ENCODE measurements at places on chromosomes 16 and 17.
A peak's percentile ranks its signal among the peaks of the same experiment; 100 is the strongest.

DNA sequence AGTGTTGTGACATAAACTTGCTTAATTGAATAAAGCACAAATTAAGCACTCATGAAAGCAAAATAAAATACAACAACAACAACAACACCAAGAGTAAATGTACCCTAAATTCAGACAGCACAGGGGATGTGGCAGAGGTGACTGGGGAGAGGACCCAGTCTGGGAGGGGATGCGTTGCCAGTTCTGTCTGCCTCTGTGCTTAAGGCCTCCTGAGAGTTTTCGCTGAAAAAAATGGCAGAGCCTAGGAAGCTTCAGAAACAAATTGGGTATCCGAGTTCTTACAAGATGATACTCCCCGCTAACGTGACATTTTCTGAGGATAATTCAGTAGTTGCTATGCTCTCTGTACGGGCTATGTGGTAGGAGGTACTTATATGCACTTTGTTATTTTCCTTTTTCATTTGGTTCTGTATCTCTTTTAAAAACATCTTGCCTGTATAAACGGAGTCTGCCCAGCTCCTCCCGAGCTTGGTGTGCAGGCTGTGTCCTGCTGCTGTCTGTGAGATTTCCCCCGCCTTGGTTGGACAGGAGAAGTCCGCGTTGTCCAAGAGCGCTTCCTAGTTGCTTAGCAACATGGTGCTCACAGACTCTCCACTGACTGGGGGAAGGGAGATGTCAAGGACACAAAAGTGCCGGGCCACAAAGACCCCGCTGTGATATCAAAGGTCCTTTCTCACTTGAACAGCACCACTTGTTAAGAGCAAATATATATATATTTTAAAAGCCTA is 134.2 kb upstream of the CPHXL start:
- DNase-seq, result no peak

DNA sequence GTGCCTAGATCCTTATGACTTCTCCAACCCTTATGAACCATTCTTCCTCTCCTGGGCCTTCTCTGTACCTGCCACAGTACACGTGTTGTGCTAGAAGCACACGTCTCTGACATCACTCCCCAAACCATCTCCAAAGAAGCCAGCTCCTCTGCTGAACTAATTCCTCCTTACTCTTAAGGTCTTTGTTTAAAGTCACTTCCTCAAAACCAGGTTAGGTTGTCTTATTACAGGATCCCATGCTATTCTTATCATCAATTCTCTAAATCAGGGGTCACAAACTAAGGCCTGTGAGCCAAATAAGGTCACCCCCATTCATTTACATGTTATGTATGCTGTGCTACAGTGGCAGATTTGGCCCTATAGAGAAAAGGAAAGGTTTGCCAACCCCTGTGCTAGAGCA is 4.0 kb downstream of the SUPT6H start:
- no peak for DNase-seq

DNA sequence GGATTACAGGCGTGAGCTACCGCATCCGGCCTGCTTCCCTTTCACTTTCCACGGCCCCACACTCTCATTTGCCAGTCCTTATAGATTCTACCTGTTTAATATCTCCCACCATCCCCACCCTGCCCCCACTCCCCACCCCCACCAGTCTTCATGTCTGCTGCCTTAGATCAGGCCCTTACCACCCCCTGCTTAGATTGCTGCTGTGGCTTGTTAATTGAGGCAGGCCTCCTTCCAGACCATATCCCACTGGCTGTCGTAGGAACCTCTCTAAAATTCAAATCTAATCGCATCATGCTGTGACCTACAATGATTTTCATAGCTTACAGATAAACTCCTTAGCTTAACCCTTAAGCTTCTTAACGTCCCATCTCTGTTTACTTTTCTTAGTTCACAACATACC is 4.9 kb downstream of the IQCK start:
- DNase-seq, result no peak

DNA sequence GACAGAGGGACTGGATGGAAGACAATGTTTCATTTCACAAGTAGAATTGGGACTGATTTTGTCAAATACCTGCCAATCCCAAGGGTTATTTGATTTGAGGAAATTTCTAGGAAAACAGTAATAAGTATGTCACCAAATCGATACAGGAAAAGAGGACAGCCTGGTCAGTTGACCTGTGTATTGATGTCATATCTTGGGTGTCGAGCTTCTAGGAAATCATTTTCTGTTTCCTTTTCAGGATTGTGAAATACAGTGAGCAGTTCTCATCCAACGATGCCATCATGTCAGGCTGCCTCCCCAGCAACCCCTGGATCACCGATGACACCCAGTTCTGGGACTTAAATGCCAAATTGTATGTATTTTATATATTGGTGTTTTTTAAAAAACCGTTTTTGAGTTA is 56.1 kb downstream of the RGS9 start:
- no peak for DNase-seq

DNA sequence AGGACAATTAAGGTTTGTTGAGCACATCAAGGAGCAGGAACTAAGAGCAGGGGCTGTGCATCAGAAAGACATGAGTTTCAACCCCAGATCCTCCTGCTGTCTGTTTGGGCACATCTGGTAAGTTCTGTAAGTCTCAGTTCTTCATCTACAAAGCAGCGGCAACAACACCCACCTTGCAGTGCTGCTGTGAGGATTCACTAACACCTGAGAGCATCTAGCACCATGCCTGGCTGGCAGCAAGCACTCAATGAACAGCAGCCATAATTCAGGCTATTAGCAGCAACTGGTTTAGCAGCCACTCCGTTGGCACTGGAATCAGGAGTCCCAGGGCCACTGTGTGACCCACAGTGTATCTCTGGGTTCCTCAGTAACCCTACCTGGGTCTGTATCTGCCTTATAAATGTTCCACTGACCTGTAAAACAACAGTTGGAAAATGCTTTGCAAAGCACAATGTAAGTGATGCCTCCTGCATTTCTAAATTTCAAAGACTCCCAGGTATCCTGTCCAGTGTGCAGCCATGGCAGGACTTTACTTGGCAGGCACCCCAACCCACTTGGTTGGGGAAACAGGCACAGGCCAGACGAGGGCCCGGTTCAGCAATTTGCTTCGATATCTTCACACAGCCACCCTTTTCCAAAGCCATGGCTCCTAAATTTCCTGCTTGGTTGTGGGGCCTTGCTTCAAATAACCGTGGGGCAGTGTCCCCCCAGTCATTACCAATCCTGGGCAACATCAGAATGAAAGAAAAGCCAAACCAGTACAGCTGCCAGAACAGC is 4.2 kb downstream of the ST3GAL2 start:
- no peak for DNase-seq

DNA sequence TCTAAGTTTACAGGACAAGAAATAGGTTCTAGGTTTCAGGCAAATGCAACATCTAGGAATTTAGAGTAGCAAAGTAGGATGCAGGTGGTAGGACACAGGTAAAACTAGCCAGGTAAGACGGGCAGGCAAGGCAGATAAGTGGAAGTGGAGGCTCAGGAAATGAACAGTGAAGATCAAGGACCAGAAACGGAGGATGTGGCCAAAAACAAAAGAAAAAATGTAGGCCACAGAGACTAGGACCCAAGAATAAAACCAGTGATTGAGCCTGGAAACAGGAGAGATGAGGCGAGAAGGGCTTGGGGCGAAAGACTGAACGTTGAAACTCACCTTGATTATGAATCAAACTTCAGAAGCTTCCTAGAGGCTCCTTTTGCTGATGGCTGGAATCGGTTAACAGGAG is 24.0 kb downstream of the CPSF4L start:
- no peak for DNase-seq

- no peak for DNase-seq
Observed at GRCh38 chr16:49463529-49463928, 89.9 kb downstream of the C16orf78 start.

- DNase-seq, result no peak
Observed at GRCh38 chr17:82106688-82107305, 8.8 kb upstream of the FASN start.

DNA sequence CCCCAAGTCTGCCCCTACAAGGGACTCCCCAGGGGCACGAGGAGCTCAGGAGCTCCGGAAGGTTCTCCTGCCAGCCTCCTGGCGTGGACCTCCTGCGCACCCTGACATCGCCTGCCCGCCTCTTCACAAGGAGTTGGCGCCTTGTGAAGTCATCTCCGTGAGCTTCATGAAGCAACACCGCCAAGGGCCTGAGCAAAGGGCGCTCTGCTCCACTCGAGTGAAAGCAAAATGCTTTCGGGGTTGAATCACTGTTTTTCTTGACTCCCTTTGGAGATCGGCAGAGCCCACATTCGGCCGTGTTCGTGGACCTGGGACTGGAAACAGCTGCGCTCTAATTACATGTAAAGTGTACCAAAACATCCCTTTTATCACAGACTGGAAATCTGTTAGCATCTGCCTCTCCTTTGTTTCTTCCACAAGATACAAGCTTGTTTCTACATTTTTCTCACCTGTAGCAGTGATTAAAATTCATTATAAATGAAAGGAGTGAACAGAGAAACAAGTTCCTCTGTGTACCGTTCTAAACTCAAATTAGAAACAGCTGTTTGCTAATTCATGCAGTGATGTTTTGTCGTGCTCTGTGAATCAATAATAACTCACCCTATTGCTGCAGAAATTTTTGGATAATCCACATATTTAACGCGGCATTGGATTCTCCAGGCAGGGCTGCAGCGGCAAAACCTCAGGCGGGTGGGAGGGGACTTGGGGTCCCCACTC is 203.3 kb downstream of the ZNF423 start:
- peak; percentile 86 for DNase-seq

DNA sequence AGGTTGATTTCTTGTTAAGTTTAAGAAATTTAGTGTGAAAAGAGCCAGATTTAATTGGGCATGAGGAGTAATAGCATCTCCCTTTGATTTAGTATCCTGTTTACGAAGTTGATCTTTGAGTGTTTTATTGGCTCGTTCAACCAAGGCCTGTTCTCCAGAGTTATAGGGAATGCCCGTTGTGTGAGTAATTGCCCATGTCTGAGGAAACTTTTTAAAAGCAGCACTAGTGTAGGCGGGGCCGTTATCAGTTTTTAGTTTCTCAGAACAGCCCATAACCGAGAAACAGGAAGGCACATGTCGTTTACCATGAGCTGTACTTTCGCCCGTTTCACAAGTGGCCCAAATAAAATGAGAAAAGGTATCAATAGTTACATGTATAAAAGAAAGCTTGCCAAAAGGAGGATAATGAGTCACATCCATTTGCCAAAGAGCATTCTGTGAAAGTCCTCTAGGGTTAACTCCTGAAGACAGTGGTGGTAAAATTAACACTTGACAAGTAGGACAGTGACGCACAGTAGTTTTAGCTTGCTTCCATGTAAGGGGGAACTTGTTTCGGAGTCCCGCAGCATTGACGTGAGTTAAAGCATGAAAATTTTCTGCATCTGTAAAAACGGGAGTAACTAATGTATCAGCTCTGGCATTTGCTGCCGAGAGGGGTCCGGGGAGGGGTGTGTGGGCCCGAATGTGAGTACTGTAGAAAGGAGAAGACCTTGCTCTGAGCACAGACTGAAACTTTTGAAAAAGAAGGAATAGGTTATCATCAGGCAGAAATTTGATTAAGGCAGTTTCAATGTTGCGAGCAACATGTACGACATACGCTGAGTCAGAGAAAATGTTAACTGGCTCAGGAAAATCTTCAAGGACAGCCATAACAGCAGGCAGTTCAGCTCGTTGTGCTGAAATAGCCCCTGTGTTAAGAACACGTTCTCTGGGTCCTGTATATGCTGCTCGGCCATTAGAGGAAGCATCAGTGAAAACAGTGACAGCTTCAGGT is 18.5 kb upstream of the KCTD5 start:
- DNase-seq, result no peak

- no peak for DNase-seq
Observed at GRCh38 chr17:78759203-78759968, 22.7 kb downstream of the CYTH1 start.

DNA sequence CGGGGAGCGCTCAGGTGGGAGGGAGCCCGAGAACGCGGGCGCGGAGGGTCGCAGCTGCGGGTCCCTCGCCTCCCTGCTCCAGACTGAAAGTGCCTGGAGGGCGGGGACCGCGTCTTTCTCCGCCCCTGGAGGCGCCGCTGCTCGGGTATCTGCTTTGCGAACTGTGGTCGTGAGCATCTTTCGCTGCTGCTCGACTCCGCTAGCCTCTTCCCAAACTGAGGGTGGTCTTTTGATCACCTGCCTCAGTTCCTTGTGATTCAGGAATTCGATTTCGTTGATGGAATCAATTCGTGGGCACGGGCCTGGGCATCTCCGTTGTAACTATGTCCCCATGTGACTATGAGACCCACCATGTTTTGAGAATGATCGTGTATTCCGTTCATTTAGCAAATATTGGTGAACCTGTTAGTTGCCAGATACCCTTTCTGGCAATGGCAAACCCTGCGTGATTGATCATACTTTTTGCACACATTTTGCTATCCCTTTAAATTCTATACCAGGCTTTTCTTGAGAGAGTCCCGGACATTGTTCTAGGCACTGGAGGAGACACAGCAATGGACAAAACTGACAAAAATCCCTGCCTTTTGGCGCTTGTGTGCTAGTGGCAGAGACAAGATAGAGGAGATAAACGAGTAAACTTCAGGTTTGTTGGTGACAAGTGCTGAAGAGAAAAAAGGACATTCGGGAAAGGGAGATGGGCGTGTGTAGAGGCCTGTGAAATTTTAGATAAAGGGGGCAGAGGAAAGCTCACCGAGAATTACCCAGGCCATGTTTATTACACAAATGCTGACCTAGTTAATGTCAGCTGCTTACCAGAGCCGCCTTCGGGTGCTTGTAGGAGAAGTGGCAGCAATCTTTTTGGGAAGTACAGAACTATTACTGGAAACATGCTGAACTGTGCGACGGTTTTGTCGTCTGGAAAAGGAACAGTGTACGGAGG is 948 bp downstream of the UTP18 start:
- DNase-seq, result no peak

DNA sequence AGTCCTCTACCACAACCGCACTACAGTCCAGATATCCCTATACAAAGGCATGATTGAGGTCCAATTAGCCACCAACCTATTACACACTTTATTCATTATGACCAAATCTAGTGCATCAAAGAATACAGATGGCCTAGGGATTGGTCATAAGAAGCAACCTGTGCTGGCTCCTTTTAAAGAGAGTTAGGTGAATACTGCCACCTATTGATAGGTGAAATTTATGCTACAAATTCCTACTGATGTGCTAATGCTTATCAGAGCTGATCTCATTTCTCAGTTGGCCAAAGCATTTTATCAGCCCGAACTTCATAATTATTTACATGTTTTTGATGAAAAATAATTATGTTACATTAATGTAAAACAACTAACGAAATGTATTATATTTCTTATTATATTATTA is 166.3 kb downstream of the ANKFN1 start:
- DNase-seq, result peak; percentile 44

- no peak for DNase-seq
Observed at GRCh38 chr16:11051879-11052808, 107.8 kb downstream of the CLEC16A start.

GRCh38 chr16:12496186-12496585 is 307.5 kb downstream of the CPPED1 start:
- no peak for DNase-seq

GRCh38 chr16:50547340-50548124 is 664 bp upstream of the NKD1 start:
- DNase-seq, result no peak

GRCh38 chr17:82507631-82508175 is 11.8 kb upstream of the FOXK2 start:
- DNase-seq, result no peak

GRCh38 chr16:75494184-75494583 is 1.1 kb downstream of the CHST6 start:
- no peak for DNase-seq

GRCh38 chr16:56628486-56629350 is 3.1 kb downstream of the MT1E start:
- no peak for DNase-seq

- no peak for DNase-seq
Observed at GRCh38 chr16:79659344-79659743, 58.8 kb upstream of the MAF start.

GRCh38 chr16:84379008-84379708 is 10.8 kb downstream of the ATP2C2 start:
- no peak for DNase-seq

- no peak for DNase-seq
Observed at GRCh38 chr16:11510178-11510973, 76.3 kb downstream of the LITAF start.
